Activated CD4-positive, CD25-positive, alpha-beta regulatory T cell treated with anti-CD3 and anti-CD28 coated beads, Interleukin-2, amount 50 U/mL, for 72 hours (primary cell): ENCODE measurements at places on chromosomes 7 and 10.

GRCh38 chr10:75010373-75010772, 101.1 kb upstream of the SAMD8 start:
- DNase-seq: no peak

DNA sequence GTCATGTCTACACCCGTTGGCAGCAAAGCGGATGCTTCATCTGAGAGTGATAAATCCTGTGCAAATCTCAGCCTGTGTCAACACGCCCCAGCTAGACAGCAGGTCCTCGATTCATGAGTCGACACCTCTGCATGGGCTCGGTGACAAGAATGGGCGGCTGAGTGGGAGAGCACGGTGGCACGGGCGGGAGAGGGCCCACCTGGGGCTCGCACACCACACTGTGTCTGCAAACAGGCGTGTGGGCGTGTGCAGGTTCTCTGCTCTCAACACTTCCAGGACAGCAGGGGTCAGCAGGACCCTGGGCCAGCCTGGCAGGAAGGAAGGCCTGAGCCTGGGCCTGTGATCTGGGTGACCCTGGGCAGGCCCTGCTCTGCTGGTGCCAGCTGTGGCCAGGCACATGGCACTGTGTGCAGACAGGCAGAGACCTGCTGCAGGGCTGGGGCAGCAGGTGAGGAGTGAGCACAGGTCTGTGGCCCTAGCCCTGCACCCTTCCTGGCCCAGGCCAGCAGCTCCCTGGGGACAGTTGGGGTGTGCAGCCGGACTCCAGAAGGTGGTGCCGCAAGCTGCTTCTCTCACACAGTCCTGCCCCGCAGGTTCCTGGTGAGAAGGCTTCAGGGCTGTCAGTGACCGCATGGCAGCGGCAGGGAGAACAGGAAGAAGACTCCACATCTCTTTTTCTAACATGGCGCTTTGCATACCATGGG, 216.4 kb downstream of the ELFN1 start:
- DNase-seq: no peak

GRCh38 chr7:143974459-143974858, 19.8 kb downstream of the OR2F1 start:
- DNase-seq: no peak

DNA sequence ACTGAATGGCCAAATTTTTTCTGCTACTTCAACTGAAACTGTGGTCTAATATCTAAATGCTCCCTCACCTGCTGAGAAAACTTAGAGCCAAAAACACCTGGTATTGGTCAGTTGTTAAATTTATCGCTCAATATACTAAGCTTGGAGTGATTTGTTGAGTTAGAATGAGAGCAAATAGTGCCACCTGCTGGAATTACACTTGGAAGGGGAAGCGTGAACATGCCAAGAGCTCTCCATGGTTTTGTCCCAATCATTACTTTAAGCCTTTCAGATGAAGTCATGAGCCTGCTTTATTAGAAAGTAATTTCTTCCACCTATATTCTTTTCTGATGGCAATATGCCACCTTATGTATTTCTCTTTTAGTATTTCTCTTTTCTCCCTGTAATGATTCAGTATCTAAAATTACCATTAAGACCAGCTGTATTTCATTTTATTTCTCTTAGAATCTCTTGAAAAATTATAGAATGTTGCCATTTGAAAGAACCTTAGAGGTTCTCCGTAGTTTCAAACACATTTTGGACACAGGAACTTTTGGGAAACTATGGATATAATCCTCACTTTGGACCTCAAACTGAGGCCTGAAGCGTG, 447.8 kb upstream of the C7orf33 start:
- no peak for DNase-seq

DNA sequence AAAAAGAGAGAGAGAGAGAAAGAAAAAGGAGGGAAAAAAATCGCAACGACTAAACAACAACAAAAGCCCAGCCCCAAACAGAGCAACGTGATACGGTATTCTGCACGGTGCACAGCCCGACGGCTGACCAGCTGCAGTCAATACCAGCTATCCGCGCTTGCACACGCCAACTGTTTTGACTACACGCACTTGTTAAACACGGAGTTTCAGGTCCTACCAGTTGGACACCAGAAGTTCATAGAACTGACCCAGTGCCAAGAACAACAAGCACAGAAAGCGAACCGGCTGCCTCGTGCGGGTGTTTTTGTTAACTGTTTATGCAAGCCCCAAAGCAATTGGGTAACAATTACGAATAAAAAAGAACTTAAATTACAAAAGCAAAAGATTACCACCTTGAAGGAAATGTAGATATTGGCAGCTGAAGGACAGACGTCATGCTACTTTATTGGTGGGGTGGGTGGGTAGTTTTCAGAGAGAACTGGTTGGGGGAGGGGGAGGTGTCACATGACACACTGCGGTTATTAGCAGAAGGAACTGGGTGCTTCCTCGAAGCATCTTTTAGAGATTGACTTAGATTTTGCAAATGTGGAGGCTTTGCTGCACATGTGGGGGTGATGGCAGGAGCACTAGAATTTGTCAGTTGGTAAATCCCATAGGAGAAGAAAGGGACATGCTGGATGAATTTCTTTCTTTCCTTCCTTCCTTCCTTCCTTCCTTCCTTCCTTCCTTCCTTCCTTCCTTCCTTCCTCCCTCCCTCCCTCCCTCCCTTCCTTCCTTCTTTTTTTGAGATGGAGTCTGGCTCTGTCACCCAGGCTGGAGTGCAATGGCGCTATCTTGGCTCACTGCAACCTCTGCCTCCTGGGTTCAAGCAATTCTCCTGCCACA, 110.6 kb upstream of the EFCAB10 start:
- peak; percentile 53 for DNase-seq

- DNase-seq: no peak
These were observed 27.4 kb downstream of the COL1A2 start for GRCh38 chr7:94422136-94422535.

- no peak for DNase-seq
These were observed 49.0 kb upstream of the FRMD4A start for GRCh38 chr10:14379556-14380280.

DNA sequence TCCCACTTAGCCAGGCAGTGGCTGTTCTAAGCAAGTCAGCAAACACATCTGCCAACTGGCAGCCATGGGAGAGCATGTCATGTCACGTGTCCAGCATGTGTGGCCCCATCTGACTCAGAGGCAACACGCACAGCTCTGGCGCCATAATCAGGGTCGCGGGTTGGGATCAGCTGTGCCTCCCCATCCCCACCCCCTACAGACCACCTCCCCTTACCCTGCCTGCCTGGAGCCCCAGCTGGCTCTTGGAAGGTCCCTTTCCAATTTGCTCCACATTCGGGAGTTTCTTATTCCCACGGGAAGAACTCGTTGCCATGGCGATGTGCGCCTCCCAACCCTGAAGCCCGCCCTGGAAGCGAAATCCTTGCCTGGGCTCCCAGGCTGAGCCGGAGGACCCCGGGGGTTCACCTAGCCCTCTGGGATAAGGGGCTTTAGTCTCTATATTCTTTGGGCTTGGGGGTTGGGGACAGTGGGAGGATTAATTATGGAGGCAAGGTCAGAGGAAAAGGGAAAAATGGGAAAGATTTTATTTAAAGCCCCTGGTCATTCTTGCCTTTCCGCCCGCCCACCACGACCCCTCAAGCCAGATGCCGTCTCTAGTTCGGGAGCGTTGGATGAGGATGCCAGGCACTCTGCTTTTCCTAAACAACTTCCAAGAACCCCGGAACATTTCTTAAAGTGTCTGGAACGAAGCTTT, 283.7 kb downstream of the ZEB1 start:
- DNase-seq: no peak

GRCh38 chr7:24851786-24852185, 94.5 kb upstream of the GSDME start:
- no peak for DNase-seq

- DNase-seq: no peak
These were observed 340.8 kb upstream of the PODXL start for GRCh38 chr7:131897016-131897789.

DNA sequence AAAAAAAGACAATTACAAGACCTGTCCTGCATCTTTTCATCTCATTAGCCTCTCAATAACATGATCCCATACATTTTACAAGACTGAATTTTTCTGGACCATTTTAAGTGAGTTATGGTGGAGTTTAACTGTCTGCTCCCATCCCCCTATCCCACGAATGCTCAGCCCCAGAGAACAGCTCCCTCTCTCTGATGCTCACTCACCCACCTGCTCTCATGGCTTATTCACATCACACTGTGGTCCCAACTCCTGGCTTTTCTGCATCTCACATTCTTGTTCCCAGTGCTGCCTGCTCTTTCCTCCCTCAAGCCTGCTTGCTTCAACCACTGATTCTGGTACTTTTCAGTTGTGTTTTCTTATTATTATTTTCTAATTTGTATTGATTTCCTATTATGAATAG, 20.4 kb upstream of the CCSER2 start:
- DNase-seq: no peak

DNA sequence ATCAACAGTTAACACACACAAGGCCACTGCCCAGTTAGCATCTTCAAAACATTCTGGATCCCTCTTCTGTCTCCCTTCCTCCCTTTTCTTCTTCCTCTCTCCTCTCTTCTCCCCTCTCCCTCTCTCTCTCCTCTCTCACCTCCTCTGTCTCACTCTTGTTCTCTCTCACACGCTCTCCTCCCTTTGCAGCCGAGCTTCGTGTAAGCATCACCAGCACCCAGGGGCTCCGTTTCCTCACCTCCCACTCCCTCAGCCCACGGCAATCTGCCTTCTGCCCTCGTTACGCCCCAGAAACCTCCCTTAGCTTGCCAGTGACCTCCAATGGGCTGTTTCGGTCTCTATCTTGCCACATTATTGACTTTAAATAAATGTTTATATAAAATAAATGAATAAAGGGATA, 147.4 kb downstream of the TEX36 start:
- DNase-seq: no peak

DNA sequence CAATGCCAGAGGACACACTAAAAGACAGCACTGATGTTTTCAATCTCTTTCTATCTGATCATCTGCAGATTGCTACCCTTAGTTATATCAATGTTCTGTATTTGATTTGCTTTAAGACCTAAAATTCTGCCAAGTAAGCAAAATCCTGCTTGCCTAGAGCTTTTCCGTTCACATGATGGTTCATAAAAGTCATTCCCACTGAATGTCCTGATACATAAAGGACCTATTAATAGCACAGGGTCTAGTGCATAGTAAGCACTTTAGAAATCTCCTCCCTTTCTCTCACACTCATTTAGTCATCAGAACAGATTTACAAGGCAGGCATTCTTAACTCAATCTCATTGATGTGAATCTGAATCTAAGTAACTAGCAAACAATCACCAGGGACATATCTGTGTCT, 68.8 kb downstream of the PCGF5 start:
- DNase-seq: no peak

DNA sequence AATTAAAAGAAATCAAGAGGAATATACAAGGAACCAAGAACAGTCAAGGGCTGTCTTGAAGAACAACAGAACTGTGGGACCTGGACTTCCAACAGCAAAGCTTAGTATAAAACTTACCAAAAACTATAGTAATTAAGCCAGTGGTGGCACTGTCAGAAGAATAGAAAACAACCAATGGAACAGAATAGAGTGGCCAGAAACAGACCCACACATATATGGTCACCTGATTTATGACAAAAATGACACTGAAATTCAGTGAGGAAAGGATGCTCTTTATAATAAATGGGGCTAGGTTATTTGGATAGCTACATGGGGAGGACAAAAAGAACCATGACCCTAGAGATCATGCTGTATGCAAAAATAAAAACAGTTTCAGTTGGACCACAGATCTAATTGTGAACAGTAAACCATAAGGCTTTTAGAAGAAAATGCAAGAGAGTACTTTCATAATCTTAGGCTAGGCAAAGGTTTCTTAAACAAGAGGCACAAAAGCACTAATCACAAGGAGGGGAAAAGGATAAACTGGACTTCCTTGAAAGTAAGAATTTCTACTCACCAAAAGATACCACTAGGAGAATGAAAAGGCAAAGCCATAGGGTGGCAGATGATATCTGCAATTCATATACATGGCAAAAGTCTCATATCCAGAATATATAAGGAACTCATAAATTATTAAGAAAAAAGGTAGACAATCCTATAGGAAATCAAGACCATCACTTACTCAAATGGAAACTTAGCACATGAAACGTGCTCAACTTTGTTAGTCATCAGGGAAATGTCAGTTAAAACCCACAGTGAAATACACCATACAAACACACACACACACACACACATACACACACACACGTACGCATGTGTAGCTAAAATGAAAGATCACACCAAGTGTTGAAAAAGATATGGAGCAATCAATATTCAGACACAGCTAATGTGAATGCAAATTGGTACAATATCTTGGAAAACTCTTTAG, 20.8 kb downstream of the HYCC1 start:
- DNase-seq: no peak

DNA sequence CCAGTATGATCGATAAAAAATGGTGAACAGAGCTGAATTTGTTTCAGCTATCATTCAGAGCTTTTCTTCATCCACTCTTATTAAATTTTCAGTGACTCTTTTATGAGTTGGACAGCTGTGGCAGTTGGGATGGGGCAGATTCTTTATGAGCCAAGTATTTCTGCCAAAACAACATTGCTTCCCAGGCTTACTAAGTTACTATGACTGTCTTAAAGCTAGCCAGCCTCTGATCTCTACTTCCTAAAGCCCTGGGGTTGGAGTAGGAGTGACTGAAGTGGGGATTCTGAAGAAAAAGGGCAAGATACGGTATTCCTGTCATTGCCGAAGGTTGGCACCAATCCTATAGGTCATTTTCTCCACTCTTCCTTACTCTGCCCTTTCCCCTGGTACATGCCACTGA, 12.7 kb downstream of the RPP30 start:
- no peak for DNase-seq

DNA sequence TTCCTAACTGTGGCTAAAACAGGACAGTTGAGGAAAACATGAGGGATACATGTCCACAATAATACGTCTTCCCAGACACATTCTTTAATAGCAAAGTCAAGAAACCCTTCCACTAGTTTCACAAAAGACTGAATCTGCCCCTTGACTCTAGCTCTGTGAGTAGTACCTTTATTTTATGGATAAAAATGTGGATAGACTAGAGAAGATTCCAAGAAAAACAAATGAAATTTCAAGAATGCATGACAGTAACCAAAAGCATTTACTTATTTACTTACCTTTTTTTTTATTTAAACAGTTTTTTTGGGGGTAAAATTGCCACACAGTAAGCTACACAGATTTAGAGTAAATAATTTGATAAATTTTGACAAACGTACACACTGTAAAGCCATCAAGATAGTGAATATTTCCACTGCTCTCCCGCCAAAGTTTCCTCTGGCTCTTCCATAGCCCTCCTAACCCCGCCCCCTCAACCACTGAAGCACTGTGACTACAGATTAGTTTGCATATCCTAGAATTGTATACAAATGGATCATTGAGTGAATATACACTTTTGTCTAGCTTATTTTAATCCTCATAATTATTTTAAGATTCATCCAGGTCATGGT, 420.4 kb upstream of the ZMIZ1 start:
- DNase-seq: no peak

GRCh38 chr10:59082249-59082648, 94.2 kb upstream of the PHYHIPL start:
- no peak for DNase-seq

DNA sequence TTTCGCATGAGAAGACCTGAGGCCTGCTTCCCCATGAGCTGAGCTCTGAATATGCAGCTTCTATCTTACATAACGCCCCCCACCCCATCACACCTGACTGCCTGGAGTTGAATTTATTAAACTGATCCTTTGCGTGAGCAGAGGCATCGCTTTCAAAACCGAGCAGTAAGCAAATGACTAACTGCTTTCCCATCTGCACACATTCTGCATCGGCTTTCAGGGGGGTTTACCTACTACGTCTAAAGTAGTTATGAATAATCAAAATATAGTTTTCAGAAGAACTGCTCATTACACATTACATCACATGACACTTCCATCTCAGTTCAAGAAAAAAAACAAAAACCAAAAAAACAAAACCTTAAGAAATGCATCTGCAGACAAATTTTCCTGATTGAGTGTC, 54.7 kb upstream of the EGR2 start:
- DNase-seq: no peak

GRCh38 chr10:101490026-101490425, 98.0 kb downstream of the POLL start:
- no peak for DNase-seq
